ENCODE measurements at places on chromosomes 2 and 18. TPM values are rescaled to one million over a fixed set of nuclear protein-coding genes. Genes with fewer than 3 reads are reported as not detected.

The TNS1 gene
- 64.1 TPM for total RNA-seq

The CAPN13 gene
- 0.48 TPM for total RNA-seq

The CNDP1 gene
- total RNA-seq = 0.21 TPM

The CD302 gene
- total RNA-seq = 32.3 TPM

The SLC23A3 gene
- total RNA-seq = 3.1 TPM

The METTL5 gene
- total RNA-seq = 43.9 TPM

The UGT1A4 gene
- total RNA-seq = 2.6 TPM

The SDC1 gene
- total RNA-seq = 258 TPM

The TGIF1 gene
- total RNA-seq = 89.4 TPM

- no peaks in the 10 kb centered on the region for H3K4me1 ChIP-seq
- H3K27me3 ChIP-seq = no peaks in the 10 kb centered on the region
- H3K27ac ChIP-seq = no peak overlapping the region
- no peaks in the 10 kb centered on the region for H3K36me3 ChIP-seq
- DNase-seq = no peak
These were observed 125.8 kb upstream of the CYP1B1 start for GRCh38 chr2:38201784-38202183.

GRCh38 chr18:35639296-35639695 lies 57.8 kb downstream of the GALNT1 start:
- DNase-seq = no peak
- peaks cover 8% of the 10 kb centered on the region for H3K4me1 ChIP-seq
- H3K27ac ChIP-seq = no peak overlapping the region
- no peaks in the 10 kb centered on the region for H3K36me3 ChIP-seq
- H3K4me3 ChIP-seq = no peak overlapping the region

DNA sequence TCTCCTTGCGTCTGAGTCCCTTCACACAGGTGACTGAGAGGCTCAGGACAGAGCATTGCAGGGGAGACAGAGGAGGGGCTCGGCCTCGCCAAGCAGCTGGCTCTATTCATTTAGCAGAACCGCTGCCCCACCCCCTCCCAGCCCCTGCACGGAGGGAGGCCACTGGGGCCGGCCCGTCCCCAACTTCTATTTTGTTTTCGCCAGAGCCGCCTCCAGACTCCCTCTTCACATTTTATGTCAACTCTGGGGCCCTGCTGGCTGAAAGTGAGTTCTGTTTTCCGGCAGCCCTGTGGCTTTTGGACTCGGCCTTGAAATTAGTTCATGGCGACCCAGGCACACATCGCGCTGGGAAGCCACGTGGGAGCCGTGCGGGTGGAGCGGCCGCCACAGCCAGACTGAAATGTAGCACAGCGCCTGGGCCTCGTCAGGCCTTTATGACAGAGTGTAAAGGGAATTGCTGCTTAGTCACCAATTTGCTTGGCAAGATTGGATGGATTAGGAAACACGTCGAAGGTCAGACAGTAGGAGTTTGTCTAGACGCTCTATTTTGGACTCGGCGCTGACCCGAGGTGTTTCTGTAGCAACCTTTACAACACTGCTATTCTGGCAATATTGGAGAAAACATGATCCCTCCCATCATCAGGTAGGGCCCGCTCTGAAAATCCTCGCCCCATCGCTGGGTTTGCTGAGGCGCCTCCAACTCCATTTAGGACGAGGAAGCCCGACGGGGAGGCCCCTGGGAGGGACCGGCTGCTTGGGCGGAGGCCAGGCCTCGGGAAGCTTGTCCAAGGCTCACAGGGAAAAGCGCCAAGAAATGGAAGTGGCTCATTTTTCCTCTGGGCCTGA lies 90.7 kb upstream of the CTDP1 start:
- H3K27ac ChIP-seq = peak overlapping the region; percentile 39
- H3K36me3 ChIP-seq = no peaks in the 10 kb centered on the region
- peaks cover 31% of the 10 kb centered on the region for H3K4me1 ChIP-seq
- DNase-seq = peak; percentile 92
- H3K27me3 ChIP-seq = no peaks in the 10 kb centered on the region
- no peak overlapping the region for H3K4me3 ChIP-seq

DNA sequence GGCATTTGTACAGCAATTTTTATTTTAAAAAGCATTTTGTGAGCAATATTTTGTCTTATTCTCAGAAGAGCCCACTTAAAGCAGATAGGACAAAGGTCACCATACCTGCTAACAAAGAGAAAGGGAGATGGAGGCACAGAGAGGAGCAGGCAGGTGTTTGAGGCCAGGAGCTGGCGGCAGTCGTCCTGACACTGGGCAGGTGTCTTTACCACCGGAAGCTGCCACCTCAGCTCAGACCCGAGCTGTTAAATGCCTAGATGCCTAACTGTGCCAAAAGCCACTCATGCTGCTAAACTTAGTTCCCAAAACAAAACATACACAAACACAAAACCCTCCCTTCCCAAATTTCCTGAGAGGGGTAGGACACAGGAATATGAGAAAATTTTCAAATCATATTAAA lies 120.9 kb downstream of the CNTNAP5 start:
- no peak overlapping the region for H3K27ac ChIP-seq
- no peaks in the 10 kb centered on the region for H3K27me3 ChIP-seq
- H3K4me1 ChIP-seq = no peaks in the 10 kb centered on the region

GRCh38 chr2:144249035-144249637 lies 270.8 kb downstream of the ZEB2 start:
- DNase-seq = no peak
- no peak overlapping the region for H3K4me3 ChIP-seq
- no peak overlapping the region for H3K27ac ChIP-seq
- no peaks in the 10 kb centered on the region for H3K4me1 ChIP-seq
- H3K27me3 ChIP-seq = no peaks in the 10 kb centered on the region

DNA sequence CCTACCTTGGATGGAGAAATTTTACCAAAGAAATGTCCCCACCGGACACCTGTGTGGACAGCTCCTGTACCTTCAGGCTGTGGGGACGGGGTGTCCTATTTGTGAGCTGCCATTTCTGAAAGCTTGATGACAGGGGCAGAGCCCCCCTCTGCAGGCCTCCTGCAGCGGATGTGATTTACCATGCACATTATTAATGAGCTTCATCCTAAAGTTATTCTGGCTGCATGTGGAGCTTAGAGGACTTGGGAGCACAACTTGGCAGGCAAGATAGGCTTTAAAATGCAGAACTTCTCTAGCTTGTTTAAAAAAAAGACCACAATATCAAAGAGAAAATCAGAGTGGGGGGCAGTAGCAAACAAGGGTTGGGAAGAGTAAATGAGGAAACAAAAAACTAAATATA lies 350.0 kb upstream of the KLHL29 start:
- DNase-seq = no peak
- no peaks in the 10 kb centered on the region for H3K4me1 ChIP-seq
- no peak overlapping the region for H3K27ac ChIP-seq
- no peaks in the 10 kb centered on the region for H3K27me3 ChIP-seq
- H3K4me3 ChIP-seq = no peak overlapping the region

GRCh38 chr2:129319422-129319717 lies 660.1 kb upstream of the RAB6C start:
- H3K36me3 ChIP-seq = no peaks in the 10 kb centered on the region

GRCh38 chr2:170201275-170201674 lies 23.3 kb downstream of the MYO3B start:
- H3K4me3 ChIP-seq = no peak overlapping the region
- no peak overlapping the region for H3K27ac ChIP-seq
- no peaks in the 10 kb centered on the region for H3K36me3 ChIP-seq
- no peak for DNase-seq
- H3K27me3 ChIP-seq = no peaks in the 10 kb centered on the region
- peaks cover 2% of the 10 kb centered on the region for H3K4me1 ChIP-seq

DNA sequence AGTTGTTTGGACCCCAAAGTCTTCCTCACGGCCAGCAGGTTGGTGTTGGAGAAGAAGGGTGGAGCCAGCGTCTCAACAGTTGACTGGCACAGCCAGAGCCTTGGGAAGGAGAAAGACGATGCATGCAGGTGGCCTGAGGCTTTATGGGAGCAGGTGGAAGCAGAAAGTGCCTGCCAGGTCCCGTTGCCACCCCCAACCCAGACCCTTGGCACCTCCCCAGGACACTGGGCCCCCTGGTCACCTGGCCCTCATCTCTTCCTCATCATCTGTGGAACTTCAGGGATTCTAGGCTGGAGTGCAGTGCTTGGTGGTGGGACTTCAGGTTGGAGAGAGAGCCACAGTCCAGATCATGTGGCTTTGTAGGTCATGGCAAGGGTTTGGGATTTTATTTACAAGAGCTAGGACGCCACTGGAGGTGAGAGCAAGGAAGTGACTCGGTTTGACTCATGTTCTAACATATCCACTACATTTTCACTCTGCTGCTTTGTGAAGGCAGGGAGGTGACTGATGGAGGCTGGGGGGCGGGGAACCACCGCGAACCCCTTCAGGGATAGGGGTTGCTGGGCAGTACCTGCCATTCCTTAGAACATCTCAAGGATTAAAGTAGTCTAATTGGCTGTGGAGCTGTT lies 62.5 kb upstream of the B3GNT7 start:
- no peak overlapping the region for H3K4me3 ChIP-seq
- H3K27me3 ChIP-seq = no peaks in the 10 kb centered on the region
- H3K36me3 ChIP-seq = no peaks in the 10 kb centered on the region

DNA sequence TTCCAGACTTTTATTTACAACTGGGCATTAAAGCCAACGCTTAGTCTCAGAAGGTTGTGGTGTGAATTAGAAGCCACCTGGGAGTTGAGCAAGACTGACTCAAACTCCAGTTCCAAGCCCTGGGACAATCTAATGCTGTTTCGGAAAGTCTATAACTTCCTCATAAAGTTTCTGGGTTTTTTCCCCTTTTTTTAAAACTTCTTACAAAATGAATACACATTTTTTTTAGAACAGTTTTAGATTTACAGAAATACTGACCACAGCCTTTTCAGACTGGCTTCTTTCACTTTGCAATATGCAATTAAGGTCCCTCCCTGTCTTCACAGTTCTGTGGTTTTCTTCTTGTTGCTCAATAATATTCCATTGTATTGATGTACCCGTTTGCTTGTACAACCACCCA lies 115.9 kb upstream of the TWIST2 start:
- peaks cover 26% of the 10 kb centered on the region for H3K4me1 ChIP-seq
- H3K27me3 ChIP-seq = no peaks in the 10 kb centered on the region
- H3K36me3 ChIP-seq = no peaks in the 10 kb centered on the region
- DNase-seq = no peak
- no peak overlapping the region for H3K4me3 ChIP-seq

DNA sequence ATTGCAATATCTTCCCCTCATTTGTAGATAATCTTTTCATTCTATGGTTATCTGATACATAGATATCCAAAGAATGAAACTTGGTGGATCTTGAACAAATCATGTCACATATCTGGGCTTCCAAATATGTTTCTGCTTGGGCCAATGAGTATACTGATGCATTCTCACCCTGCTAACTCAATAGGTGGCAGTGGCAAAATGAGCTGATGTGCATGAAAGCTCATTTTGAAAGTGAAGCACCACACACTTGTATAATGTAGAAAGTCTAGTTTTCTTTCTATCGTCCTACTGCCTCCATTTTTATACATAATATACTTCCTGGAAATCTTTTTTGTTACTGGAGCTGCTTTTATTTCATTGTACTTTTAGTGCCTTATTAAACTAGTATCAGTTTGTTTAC lies 208.2 kb downstream of the PRKCE start:
- H3K27ac ChIP-seq = no peak overlapping the region
- no peak overlapping the region for H3K4me3 ChIP-seq
- peaks cover 27% of the 10 kb centered on the region for H3K4me1 ChIP-seq
- H3K36me3 ChIP-seq = no peaks in the 10 kb centered on the region

DNA sequence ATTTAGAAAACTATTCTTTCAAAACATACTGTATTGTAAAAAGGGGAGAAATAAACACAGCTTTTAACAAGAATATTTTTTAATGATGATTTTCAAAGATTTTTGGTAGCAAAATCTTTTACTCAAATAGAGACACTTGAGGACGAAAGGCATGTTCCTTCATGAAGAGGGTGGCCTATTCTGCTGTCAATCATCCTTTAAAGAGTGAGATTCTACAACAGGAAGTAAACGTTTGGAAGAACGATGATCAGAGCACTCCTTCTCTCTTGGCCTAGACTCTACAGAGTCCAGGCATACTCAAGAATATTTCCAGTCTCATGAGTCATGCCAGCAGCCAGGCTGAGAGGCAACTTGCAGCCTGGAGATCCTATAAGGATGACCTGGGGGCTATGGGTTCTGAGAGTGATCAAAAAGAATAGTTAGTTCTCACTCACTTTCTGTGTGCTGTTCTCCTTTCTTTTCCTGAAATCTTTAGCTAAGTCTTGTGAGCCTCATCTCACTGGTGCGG lies 62.4 kb upstream of the TCF4 start:
- H3K4me3 ChIP-seq = no peak overlapping the region
- H3K27me3 ChIP-seq = no peaks in the 10 kb centered on the region
- DNase-seq = no peak
- no peaks in the 10 kb centered on the region for H3K36me3 ChIP-seq
- H3K4me1 ChIP-seq = no peaks in the 10 kb centered on the region

DNA sequence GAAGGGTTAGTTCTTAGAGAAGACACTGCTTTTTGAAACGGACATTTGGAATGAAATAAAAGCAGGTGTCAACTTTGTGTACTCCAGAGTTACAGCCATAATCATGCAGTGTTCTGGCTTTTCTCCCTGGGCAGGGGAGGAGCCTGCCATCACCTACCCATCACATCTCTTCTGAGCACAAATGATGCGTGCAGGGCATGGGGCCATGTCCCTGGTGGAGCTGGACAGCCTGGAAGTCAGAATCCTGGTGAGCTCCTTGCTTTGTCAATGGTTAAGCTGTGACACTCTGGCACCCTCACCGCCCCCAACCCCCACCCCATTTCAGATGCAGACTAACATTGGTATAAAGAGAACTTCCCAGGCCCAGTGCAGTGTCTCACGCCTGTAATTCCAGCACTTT lies 53.1 kb downstream of the PDCL3 start:
- no peak overlapping the region for H3K27ac ChIP-seq
- no peaks in the 10 kb centered on the region for H3K4me1 ChIP-seq
- H3K36me3 ChIP-seq = no peaks in the 10 kb centered on the region
- H3K27me3 ChIP-seq = no peaks in the 10 kb centered on the region
- H3K4me3 ChIP-seq = no peak overlapping the region

- no peaks in the 10 kb centered on the region for H3K36me3 ChIP-seq
- H3K4me3 ChIP-seq = no peak overlapping the region
These were observed 788.4 kb upstream of the SOX11 start for GRCh38 chr2:4903656-4904348.

DNA sequence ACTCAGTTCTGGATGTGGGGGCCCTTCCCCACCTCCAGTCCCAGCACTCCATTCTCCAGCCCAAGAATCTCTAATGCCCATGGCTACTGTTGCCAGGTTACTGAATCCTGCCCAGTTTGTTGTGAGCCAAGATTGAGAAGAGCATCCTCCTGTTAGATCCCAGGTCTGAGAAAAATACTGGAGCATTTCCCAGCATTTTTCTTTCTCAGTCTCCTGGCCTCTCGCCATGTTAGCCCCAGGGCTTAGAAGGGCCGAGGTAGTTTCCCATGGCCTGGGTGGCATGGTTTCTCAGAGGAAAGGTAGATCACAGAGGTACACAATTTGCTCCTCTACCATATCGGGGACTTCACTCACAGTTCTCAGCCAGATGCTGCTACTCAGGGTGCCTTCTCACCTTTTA lies 135.7 kb downstream of the OTX1 start:
- no peak for DNase-seq
- no peak overlapping the region for H3K27ac ChIP-seq
- H3K4me1 ChIP-seq = no peaks in the 10 kb centered on the region
- H3K4me3 ChIP-seq = no peak overlapping the region

Data from suprapubic skin (tissue), 4 donors.